ENCODE measurements at places on chromosomes 4 and X.

DNA sequence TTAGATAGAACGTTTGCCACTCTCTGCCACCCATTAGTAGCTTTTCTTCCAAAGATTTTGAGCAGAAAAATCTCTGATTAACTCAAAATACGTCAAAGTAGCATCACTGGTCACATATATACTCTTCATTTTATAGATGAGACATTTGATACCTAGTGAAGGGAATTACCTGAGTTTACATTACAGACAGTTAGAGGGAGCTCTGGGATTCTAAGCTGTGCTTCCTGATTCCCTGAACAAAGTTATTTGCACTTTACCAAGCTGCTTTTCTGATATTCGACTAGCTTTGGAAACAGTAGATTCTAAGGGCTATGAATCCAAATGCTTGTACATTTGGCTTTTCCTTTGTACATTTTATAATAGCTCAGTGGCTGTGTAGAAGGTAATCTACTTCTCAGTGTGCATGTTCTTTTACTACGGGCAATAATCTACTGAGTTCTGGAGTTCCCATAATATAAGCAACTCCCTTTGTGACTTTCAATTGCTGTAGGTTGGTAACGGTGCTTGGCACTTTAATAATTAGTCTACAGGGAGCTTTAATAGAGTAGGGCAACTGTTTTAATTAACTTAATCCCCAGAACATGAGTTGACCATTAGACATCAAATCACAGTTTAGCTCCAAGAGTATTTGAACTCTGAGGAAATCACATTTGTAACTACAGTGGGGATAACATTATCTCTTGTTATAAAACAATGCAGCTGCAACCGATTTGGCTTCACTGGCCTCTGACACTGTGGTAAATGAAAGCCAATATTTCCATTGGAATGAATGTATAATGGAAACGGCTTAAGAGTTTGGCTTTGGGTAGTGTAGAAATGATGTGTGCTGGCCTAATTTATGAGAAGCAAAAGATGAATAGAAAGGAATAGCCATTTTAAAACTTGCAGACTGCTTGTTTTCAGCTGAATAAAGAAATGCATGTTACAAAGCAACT is 1602.4 kb downstream of the STIM2 start:
- peak; percentile 33 for DNase-seq

- no peak for DNase-seq
Observed at GRCh38 chr4:143383005-143383574, 46.4 kb downstream of the GAB1 start.

DNA sequence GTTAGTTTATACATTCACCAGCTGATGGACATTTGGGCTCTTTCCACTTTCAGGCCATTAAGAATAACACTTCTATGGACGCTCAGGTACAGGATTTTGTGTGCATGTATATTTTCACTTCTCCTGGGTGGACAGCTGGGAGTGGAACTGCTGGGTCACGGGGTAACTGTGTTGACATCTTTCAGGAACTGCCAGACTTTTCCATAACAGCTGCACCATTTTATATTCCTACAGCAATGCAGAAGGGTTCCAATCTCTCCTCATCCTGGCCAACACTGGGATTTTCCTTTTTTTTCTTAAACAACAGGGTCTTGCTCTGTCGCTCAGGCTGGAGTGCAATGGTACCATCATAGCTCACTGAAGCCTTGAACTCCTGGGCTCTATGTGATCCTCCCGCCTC is 11.9 kb downstream of the HAUS7 start:
- no peak for DNase-seq

GRCh38 chr4:152308951-152309350 is 226.9 kb downstream of the FBXW7 start:
- no peak for DNase-seq

- DNase-seq, result no peak
Observed at GRCh38 chrX:101956556-101956955, 24.7 kb upstream of the ZMAT1 start.

- no peak for DNase-seq
Observed at GRCh38 chr4:791252-791897, 34.6 kb downstream of the CPLX1 start.

- peak; percentile 68 for DNase-seq
Observed at GRCh38 chr4:70183168-70183939, 12.2 kb upstream of the ODAM start.

GRCh38 chr4:4849106-4849505 is 10.4 kb upstream of the MSX1 start:
- no peak for DNase-seq

DNA sequence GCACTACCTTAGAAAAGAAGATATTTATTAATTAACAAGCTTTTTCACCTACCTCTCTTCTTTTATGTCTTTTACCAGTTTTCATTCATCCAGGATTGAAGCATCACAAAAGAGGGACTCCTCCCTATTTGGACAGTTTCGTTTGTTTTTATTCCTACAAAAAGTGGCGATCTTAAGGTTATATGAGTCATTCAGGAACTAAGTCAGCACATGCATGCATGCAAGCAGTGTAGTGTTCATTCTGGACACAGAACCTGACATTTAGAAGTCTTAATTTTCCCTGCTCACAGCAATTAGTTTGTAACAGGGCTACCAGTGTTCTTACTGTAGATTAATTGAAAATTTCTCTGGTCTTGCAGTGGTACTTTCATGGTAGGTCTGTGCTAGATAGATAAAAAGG is 47.9 kb upstream of the QRFPR start:
- no peak for DNase-seq

DNA sequence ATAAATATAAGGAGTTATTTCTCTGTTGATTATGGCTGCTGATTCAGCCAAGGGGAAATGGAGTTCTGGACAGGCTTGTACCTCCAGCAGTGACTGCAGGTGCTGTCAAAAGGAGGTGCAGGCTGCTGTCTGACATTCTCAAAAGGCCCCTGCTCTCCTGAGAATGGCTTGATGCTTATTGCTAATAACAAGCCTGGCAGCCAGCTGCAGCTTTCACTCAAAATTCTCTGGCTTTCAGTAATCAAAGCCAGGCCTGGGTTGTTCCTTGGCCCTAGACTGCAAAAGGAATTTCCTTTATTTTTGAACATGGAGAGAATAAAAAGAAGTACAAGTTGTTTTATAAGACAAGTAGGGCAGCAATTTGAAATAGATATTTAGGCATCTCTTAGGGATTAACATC is 575.9 kb downstream of the MID1IP1 start:
- DNase-seq, result no peak

GRCh38 chr4:149164282-149164681 is 651.4 kb downstream of the IQCM start:
- DNase-seq, result no peak

DNA sequence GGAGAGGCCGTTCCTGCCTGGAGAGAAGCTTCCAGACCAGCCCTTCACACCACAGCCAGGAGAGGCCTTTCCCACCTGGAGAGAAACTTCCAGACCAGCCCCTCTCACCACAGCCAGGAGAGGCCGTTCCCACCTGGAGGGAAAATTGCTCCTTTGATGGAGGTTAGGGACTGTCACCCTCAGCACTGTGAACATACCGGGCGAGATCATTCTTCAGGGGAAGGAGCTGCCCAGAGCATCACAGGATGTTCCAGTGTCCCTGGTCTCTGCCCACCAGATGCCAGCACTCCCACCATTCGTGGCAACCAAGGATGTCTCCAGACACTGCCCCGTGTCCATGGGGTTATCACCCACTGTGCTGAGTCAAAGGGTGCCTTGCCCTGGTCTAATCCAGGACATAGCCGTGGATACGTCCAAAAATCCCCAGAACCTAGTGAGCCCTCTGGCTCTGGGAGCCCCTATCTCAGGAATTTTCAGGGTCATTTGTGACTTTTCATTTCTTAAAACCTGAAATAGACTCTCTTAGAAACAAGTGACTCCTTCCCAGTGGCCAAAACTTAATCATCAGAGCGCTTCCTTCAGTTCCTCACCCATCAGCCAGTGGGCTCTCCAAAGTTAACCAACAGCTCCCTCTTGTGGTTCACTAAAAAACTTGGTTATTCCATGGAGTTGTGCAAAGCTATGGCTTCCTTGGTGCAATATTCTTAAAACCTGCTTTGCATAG is 80.2 kb downstream of the CRMP1 start:
- peak; percentile 83 for DNase-seq

DNA sequence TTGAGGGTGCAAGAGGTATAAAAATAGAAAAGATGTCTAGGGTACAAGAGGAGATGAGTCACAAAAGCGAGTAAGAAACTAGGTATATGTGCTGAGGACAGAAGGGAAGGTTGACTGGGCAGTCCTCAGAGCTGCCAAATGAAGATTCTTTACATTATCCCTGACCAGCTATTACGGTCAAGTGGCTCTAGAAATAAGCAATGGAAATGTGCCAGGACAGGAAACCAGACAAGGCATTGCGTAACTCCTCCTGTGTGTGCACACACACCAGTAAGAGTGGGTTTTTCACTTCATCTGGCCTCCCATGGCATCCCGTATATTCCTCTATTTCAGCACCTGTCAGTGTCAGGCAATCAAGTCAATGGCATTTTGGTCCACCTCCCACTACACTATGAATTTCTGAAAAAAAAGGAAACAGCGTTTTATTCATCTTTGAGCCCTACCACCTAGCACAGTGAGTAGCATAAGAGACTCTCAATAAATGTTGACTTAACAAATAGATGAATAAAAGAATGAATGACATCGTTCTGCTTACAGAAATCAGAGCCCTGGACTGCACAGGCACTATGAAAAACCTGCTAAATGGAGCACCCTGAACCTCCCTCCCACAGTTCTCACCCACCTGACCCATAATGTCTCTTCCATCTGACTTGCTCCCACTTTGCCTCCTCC is 62.6 kb upstream of the KLF3 start:
- no peak for DNase-seq

DNA sequence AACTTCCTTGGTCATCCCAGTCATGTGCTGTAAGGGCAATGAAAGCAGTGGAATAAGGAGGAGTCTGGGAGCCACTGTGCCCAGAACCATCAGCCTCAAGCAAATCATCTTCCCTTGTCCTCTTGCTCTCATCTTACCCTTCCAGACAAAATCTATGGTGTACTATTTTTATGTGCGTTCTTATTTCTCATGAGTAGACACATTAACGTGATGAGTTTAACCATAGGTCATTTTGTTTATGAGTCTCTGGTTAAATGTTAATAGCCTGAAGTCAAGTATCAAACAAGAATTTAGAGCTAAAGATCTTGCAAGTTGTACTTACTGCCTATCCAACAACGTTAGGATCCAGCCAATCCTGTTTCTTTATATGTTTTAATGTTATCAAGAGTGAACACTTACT is 495.3 kb downstream of the SPRY1 start:
- no peak for DNase-seq

- DNase-seq, result no peak
Observed at GRCh38 chr4:149344436-149344835, 471.2 kb downstream of the IQCM start.

DNA sequence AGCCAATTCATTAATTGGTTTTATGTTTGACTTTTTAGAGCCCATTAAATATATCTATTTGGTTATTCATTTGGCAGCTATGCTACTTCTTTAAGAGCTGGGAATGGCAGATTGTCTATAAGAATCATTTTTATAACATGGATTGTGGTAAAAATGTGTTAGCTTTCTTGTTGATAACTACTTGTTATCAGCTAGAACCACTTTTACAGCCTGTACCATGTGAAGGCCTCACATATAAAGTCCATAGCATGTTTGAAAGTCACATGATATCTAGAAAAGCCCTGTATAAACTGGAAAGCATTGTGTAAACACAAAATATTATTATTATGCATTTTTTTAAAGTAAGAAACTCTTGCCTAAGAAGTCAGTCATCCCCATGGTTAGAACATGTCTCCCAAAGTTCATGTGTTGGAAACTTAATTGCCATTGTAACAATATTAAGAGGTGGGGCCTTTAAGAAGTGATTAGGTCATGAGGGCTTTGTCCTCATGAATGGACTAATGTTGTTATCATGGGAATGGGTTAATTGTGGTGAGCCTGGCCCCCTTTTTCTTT is 110.9 kb upstream of the BMP2K start:
- no peak for DNase-seq

DNA sequence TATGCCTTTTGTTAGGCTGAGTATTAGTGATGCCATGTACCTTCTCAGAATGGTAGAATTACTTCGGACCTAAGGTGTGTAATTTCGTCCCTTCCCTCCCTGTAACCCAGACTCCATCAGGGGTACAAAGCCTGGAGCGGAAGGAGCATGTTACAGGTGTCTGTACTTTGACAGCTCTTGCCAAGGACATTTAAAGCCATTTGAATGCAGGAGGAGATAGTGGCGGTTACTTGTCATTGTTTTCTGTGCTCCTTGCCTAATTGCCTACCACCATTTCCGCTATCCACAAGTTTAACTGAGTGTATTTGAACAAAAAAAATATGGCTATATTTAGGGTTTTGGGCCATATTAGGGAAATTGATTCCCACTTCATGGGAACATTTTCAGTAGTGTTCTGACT is 1.8 kb downstream of the FNIP2 start:
- DNase-seq, result no peak

DNA sequence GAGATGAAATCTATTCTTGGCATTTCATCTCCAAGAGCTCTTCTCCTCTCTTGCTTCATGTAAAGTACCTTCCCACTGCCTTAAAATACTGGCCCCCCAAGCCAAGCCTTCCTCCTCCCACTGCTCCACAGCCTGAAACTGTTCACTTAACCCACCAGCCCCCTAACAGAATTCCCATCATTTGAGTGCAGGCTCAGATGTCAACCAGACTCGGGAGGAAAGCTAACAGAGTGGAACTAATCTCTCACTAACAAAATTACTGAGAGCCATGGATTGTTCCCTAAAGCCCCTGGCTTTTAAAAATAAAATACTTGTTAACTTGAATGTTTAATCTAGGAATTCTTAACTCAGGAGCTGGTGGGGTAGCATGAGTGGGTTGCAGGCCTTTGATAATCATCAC is 7.1 kb upstream of the DCUN1D4 start:
- peak; percentile 83 for DNase-seq

DNA sequence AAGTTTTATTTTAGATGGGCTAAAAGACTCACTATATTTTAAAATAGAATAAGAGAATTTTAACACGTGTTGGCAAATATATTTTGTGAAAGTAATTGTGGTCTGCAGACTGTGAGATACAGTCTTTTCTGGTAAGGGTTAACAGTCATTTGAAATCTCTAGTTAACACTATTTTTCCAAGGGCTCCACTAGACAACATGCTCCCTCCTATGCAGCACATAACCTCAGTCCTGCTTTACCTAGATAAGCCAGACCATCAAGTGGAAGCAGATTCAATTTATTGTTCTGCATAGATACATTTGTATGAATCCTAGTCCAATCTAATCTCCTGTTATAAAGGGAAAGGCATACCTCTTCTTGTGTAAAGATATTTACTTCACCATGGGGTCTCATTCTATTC is 133.2 kb upstream of the CT83 start:
- DNase-seq, result no peak

DNA sequence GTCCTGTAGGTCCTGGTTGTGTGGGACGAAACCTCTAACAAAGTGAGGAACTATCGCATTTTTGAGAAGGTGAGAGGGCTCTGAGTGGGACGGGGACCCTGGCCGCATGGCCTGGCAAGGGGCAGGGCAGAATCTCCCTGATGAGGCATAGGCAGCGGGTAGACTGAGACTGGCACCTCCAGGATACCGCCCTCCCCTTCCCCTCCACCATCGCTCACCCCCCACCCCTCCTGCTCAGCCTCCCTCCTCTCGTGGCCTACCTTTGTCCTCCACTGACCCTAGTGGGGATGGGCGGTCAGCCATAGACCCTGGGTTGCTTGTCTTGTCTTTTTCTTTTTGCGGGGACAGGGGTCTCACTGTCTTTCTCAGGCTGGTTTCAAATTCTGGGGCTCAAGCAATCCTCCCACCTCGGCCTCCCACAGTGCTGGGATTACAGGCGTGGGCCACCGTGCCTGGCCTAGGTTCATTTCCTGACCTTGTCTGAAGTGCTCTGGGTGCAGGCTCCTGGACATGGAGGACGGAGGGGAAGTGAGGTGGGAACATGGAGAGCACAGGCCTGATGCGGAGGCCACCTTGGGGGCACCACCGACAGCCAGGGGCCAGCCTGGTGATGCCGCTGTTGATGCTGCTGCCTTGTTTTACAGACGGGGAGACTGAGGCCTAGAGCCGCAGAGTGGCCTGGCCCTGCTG is 10.5 kb upstream of the ADD1 start:
- DNase-seq, result no peak

Measured in NCI-H82 (cell line).